ENCODE measurements at places on chromosomes 11 and 22.

- DNase-seq = no peak
These were observed 7.1 kb downstream of the SIGIRR start for GRCh38 chr11:407651-408123.

DNA sequence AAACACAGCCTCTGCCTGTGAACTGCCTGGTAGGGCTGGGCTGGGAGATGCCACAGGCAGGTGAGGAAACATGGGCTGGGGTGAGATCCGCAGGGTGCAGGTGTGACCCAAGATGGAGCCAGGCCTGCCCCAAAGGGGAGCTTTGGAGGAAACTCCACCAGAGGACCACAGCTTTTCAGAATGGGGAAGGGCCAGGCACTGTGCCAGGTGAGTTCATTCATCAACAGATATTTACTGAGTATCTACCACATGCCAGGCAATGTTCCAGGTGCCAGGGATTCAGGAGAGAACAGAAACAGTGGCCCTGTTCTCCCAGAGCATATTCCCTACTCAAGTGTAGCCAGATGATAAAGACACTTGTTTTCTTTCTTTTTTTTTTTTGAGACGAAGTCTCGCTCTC is 11.2 kb downstream of the RTN4RL2 start:
- DNase-seq = no peak

DNA sequence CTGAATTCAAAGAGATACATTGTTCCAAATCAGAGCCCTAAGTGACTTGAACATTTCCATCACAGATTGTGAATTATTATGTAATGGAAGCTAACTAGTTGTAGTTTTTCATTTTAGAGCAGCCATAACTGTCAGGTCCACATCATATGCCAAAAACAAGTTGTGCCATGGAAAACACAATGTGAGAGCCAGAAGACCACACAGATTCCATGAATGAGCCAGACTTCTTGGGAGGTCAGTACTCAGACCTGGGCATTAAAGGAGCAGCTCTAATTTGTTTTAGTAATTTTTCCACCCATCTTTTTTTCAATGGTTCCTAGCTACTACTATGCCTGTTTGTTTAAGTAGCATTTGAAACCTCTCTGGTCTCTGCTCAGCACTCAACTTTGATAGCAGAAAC is 279.4 kb downstream of the FAT3 start:
- DNase-seq = no peak

DNA sequence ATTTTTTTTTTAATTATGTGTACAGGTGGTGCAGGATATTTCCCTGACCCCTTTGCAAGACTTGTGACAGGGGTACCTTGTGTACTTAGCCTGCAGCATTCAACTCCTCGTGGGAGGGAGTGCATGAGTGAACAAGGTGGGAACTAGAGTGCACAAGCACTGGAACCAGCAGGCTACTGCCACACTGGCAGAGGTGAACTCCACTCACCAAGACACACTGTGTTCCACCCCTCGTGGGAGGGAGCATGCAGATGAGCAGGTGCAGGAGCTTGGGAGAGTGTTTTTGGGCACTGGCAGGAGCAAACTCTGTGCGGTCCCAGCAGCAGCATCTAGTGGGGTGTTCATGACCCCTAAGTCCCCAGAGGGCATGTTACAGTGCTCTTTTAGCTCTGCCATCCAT is 282.7 kb upstream of the PLET1 start:
- DNase-seq = no peak

DNA sequence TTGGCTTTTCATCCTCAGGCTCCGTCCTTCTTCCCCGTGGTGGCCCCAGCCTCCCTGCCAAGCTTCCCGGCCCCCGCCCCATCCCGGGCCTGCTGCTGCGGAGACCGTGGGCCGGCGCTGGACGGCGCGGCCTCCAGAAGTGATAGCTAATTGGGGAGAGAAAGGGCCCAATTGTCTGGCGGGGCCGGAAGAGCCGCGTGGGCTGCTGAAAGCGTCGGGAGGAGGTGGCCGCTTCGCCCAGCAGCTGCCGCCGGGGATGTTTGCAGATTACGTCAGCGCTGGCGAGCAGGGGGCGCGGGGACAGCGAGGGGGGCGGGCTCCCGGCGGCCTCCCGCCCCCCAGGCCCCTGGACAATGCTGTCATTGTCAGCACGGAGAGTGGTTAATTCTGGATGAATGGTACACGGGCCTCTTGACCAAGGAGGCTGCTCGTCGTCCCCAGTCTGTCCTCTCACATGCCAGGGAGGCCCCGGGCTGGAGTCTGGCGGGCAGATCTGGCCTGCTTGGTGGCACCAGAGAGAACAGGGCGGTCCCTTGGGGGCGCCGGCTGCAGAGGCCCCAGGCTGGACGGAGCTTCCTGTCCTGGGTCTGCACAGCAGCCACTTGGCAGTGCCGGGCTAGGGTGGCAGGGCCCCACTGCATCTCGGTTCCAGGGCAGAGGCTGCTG is 1.6 kb downstream of the SMIM38 start:
- no peak for DNase-seq

- no peak for DNase-seq
These were observed 51.7 kb downstream of the POLD3 start for GRCh38 chr11:74644081-74644480.

- DNase-seq = no peak
These were observed 3.1 kb downstream of the NAP1L4 start for GRCh38 chr11:2989006-2989405.

DNA sequence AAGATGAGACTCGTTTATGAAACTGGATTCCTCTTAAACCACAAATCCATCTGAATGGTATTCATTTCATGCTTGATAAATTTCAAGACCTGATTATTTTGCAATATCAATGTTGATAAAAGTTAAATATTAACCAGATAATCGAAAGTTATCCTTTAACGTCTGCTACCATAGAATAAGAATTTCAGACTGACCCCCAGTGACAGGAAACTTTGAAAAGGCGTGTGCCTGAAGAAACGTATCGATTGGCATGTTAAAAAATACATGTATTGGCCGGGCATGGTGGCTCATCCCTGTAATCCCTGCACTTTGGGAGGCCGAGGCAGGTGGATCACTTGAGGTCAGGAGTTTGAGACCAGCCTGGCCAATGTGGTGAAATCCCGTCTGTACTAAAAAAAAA is 13.9 kb downstream of the SCGB1A1 start:
- DNase-seq = no peak

GRCh38 chr11:120595557-120595956 is 84.0 kb downstream of the GRIK4 start:
- DNase-seq = no peak

- DNase-seq = no peak
These were observed 90.3 kb downstream of the C11orf87 start for GRCh38 chr11:109512249-109512648.

GRCh38 chr11:121311373-121311772 is 18.8 kb downstream of the SC5D start:
- DNase-seq = no peak

DNA sequence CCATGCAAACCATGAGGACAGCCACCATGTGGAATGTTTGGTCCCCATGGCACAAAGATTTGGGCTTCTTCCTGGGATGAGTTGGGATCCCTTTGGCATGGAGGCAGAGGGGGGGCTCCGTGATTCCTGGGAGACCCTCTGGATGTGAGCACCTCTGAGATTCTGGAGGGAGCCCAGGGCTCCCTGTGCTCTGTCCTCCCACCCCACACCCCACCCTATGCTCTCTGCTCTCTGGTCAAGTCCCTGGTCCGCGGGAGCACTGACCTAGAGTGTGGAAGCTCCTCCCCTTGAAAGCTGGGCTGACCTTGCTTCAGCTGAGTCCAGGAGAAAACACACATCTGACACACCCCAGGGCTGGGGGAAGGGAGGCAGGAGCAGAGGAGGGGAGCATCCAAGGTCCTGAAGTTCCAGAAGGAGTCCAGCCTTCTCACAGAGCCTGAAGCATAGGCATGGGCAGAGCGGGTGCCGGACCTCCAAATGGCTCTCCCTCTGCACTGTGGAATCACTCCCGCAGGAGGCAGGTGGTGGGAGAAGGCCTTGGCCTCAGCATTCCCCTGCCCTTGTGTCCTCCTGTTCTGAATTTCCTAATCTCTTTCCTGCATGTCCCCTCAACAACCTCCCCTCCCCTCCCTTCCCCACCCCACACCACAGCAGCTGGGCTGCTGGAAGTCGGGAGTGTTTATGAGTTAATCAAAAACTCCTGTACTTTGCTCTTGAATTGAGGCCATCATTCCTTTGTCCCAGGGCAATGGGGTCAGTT is 25.7 kb upstream of the OAF start:
- DNase-seq = no peak

DNA sequence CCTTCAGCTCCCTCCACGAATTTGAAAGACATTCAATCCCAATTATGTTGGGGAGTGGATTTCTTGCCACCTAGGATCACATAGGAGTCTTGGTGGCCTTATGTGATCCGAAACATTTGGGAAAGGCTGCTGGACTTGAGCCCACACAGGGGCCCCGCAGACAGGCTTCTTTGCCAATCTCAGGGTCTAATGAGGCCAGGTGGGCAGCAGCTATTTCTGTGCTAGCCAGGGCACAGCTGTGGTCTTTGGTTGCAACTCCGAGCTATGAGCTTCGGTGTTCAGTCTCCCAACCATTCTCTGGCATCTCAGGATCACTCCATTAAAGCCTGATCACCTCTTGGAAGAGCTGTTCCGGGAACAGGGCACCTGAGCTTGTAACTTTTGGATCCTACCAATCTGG is 84.4 kb downstream of the TP53I11 start:
- DNase-seq = no peak

DNA sequence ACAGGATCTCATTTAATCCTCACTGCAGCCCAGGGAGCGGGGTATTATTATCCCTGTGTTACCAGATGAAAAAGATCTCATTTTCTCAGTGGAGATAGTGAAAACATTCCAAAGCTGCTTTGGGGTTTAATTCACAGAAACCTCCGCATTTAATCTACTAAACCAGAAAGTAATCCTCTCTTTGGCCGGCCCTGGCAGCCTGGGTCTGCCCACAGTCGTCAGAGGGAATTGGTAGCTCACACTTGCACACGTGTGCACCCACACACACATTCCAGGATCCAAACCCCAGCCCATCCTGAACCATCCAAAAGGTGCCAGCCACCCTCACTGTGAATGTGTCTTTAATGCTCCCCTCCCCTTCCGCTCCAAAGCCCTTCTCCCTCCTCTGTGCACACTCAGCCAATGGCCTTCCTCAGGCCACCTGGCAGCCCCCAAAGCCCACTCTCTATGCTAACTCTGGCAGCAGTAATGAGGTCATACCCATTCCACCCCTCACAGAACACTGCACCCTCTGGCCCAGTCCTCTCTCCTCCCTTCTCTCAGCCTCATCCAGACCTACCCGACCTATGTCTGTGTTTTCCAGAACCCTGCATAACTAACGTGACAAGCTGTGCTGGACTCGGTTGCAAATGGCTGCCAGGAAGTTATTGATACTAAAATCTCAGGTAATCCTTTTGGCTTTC is 466.2 kb downstream of the SOX6 start:
- no peak for DNase-seq

- no peak for DNase-seq
These were observed 94.1 kb upstream of the ANO1 start for GRCh38 chr11:69983897-69984438.

Measured in activated CD8-positive, alpha-beta memory T cell treated with anti-CD3 and anti-CD28 coated beads for 1 hour (primary cell).